ENCODE measurements at places on chromosomes 2 and 18. TPM values are rescaled to one million over a fixed set of nuclear protein-coding genes. Genes with fewer than 3 reads are reported as not detected.

GRCh38 chr18:78772360-78773302 is 207.0 kb upstream of the SALL3 start:
- no peak for DNase-seq

DNA sequence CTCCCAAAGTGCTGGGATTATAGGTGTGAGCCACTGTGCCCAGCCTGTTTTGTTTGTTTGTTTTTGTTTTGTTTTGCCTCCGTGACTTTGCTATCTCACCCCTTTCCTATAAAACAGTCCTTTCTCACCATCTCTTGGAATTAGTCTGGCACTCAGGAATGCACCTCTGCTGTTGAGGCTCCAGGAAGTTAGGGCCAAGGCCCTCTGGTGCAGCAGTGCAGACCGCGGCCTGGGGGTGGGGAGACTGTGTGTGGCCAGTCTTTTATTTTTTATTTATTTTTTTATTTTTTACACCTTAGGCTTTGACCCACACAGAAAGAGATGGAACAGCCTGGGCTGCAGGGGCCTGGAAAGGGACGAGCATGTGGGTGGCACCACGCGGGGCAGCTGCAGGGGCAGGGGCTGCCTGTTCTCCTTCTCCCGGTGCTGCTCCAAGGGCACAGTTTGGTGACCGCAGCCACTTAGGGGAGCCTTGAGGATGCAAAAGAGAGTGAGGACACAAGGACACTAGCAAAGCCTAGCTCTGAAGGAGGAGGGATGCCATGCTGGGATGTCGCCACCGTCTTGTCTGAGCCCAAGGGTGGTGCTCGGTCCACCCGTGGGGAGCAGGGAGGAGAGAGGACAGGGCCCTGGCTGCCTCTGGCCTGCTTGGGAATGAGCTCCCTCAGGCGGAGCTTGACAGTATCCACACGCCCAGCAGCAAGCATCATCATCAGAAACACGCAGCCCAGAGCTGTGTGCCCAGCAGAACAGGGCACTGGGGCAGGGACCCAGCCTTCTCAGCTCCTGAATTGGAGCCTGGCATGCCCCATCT is 19.4 kb upstream of the ALPI start:
- no peak for DNase-seq

DNA sequence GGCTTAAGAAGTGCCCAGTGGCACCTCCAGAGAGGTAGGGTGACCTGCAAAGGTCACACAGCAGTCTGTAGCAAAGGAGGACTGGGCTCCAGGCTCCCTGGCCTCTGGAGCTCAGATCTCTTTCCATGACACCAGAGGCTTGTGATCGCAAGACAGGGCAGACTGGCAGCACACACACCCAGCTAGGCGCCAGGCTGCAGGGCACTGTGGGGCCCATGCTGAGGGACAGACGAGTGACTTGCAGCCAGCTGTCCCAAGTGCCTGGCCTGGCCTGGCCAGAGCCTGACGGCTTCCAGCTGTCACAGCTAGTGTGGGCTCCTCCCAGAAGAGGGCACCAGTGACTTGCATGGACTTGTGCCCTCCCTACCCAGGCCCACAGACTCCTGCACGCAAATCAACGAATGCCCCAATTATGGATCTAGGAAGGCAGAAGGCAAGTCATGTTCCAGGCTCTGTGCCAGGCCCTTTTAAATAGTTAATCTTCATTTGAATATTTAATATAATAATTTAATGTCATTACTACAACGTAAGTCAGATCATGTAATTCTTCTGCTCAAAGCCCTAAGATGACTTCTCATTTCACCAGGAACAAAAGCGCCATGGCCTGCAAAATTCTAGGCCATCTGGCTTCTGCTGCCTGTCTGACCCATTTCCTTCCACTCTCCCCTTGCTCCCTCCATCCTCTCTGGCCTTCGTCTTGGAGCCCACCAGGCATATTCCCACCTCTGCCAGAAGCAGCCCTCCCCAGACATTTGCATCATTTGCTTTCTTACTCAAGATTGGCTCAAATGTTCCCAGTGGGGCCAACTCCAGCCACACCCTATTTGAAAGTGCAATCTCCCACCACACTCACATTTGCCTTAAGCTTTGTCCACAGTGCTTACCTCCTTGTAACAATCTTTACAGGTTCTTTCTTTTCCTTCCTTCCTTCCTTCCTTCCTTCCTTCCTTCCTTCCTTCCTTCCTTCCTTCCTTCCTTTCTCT is 3.7 kb upstream of the SPEG start:
- DNase-seq: no peak

Gene BMP10
- not detected for total RNA-seq

GRCh38 chr2:49416252-49416651 is 261.9 kb upstream of the FSHR start:
- DNase-seq: no peak

Gene ERFE
- total RNA-seq: 1.1 TPM

DNA sequence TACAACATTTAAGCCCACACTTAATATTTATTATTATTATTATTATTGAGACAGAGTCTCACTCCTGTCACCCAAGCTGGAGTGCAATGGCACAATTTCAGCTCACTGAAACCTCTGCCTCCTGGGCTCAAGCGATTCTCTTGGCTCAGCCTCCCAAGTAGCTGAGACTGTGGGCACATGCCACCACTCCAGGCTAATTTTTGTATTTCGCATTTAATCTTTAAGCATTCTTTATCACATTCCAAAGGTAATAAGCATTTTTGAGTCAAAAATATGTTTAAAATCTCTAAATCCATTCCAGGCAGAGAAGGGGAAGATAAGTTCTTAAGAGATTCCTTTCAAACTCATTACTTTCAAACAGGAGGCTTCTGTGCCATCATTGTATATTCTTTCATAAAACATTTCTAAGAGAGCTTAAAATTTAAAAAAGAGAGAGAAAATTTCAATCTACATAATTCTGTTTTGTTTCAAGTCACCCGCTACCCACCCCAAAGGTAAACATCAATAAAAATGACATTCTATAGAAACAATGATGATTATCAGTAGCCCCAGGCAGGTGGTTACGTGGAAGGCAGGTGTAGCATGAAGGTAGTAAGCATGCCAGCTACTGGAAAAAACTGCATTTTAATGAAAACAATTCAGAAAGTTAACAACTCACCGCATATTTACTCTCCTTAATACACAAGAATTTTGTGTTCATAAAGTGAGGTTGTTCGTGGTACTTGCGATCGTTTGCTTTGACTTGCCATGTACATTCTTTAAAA is 84.4 kb upstream of the NARS1 start:
- no peak for DNase-seq

Gene NMUR1
- total RNA-seq: 2.5 TPM

- DNase-seq: no peak
Measured at GRCh38 chr2:48089644-48090043, 183.3 kb upstream of the FBXO11 start.

- no peak for DNase-seq
Measured at GRCh38 chr2:188720811-188721605, 253.2 kb upstream of the COL3A1 start.

GRCh38 chr2:238895891-238896600 is 48.2 kb downstream of the TWIST2 start:
- DNase-seq: no peak

DNA sequence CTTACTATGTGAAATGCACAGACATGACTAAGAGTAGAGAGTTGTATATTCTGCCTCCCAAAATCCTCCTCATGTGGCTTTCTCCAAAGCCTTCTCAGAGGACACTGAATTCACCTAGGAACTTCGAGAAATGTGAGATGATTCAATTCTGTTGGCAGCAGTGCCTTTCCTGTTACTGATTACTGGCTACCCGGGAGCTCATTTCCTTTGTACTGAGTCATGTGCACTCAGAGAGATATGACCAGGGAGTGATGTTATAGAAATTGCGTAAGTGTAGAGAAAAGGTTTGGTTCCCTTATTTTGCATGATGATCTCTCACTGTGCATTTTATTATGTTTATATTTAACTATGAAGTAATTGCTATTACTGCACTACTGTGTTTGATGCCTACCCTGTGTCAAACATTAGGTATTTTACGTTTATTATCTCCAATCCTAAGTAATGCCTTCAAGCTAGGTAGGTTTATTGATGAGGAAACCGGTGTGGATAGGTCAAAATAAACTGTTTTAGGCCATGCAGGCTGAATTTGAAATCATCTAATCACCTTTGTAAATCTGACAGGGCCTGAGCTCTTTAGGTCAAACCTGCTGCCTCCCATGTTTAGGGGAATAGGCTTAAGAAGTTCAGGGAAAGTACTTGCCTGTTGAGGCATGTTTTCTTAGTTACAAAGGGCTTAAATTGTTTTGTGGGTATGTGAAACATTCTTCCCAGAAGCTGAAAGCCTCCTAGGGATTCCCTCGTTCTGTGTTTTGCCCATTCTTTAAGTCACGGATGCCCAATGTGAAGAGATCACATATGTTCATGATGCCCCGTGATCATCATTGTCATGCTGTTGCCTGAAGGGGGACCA is 86.8 kb downstream of the FMNL2 start:
- DNase-seq: no peak

DNA sequence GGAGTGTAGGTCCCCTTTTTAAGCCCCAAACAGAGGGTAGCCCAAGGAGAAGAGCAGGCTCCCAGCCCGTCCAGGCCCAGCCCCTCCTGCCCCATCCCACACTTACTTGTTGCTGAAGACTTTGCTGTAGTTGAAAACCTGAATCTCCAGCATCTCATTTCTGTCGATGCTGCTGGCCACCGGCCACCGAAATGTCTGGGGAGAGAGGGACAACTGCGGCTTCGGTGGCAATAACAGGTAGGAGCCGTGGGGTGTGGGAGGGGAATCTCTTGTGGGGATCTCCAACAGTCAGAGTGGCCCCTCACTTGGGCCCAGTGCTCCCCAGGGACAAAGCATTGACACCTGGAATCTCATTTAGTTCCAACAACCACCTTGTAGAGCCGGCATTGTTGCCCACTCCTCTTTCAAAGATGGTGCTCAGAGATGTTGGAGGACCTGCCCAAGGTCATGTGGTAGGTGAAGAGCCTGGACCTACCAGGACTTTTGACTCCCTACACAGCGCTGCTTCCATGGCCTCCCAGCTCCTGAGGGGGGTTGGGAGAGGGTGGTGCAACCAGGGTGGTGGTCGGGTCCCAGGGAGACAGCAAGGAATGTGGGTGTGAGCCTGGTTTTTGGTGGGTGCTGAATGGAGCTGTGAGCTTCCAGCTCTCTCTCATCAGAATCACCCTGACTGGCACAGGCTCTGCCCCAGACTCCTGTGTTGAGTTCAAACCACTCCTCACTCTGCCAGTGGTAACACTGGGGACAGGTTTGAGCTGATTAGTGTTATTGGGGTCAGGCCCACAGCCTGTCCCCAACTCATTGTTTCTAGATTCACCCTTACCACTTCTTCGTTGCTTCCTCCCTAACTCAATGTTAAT is 50.0 kb upstream of the OTOF start:
- DNase-seq: no peak

DNA sequence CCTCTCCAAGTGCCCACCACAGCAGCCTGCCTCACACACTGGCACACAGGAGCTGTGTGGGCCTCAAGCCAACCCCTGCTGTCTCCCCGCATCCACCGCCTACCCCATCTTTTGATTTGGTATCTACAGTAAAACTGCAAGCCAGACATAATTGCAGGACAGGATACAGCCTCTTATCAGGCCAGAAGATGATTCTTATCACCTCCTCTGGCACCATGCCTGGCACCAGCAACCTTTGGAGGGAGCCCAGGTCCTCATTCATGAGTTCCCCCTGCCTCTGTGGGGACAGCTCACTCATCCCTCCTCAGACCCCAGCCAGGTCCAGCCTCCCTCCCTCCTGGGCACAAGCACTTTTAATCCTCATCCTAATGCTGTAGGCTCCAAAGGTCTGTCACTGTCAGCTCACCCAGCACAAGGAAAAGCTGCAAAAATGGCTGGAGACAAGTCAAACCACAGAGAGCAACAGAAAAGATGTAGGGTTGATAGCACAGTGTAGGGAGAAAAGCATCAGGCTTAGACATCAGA is 9.7 kb downstream of the RAB11FIP5 start:
- no peak for DNase-seq

Gene ZC3H6
- 7.6 TPM for total RNA-seq

DNA sequence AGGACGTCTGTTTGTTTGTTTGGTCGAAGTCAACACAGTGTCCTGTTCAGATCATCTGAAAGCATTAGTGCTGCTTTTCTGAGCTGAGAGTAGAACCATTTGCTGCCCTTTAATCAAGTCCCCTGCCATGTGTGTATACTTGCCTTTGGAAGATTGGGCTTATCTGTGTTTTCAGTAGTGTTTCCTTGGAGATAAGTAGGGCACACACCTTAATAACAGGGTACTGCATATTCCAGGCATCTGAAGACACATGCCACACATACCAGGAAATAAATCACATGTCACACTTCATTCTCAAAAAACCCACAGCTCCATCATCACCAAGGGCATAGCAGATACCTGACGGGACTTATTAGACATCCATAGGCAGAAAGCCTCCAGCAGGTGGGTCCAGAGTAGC is 157.4 kb downstream of the SOX11 start:
- DNase-seq: no peak

Gene CLK1
- total RNA-seq: 224 TPM

DNA sequence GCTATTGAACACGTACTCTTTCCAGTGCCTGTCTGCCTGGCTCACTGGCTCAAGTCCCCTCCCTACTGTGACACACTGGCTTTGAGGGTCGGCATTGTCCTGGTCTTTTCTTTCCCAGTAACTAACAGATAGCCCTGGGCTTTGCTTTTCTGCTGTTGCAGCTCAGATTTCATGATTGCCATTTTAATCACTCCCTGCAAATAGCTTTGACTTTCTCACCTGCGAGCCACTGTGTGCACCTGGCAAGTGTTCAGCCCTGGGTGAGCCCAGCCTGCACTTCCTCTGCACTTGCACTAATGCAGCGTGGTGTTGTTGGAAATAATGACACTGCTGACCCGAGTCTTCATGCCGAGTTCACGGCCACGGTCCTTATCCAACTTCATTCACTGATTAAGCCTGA is 52.9 kb downstream of the DCDC2C start:
- DNase-seq: no peak

DNA sequence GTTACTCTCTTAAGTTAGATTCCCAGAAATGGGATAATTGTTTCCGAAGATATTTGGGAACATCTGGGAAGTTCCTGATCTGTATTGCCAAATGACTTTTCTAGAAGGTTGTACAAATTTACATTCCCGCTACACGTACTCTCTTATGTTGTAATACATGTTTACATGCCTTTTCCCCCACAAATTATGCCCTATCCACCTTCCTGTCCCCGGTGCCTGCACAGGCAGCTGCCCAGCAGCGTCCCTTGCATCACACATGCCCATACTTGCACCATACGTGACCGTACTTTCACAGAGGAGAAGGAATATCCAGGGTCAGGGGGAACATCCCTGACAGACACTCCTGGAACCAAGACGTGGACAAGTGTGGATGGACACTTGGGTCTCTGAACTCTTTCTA is 24.2 kb upstream of the KLF11 start:
- DNase-seq: no peak

GRCh38 chr2:157508676-157509075 is 64.8 kb upstream of the CYTIP start:
- no peak for DNase-seq

- no peak for DNase-seq
Measured at GRCh38 chr2:108235577-108235976, 4.2 kb upstream of the SULT1C3 start.

GRCh38 chr2:230921806-230922595 is 3.0 kb downstream of the GPR55 start:
- DNase-seq: peak; percentile 14

Gene DCDC2C
- 0.31 TPM for total RNA-seq

Gene LIPG
- total RNA-seq: 1.2 TPM

- no peak for DNase-seq
Measured at GRCh38 chr2:142031656-142032055, 99.2 kb downstream of the LRP1B start.

Gene KLHL14
- total RNA-seq: 0.79 TPM

Data from omental fat pad (tissue), 4 donors.